ENCODE measurements at places on chromosomes 1 and 21.

DNA sequence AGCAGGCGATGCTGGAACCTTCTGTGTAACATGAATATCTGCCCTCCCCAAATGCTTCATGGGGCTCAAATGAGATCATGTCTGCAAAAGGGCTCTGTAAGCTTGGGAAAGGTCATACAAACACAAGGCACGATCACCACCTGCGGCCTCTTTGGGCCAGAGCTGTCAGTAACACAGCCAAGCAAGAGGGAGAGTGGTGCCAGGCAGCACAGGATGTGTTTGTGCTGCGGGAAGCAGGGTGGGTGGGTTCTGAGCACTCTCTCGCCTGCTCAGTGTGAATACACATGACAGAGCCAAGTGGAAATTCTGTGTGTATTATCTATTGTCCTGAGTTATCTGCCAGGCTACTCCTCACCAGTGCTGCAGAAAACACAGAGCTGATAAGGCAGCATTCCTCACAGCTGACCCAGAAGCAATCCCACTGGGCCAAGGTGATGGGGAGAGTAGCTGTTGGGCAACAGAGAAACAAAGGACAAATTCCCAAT, 101.2 kb downstream of the LAMC2 start:
- no peak for DNase-seq

- DNase-seq: no peak
These were observed 66.0 kb upstream of the NRIP1 start for GRCh38 chr21:15130751-15131150.

DNA sequence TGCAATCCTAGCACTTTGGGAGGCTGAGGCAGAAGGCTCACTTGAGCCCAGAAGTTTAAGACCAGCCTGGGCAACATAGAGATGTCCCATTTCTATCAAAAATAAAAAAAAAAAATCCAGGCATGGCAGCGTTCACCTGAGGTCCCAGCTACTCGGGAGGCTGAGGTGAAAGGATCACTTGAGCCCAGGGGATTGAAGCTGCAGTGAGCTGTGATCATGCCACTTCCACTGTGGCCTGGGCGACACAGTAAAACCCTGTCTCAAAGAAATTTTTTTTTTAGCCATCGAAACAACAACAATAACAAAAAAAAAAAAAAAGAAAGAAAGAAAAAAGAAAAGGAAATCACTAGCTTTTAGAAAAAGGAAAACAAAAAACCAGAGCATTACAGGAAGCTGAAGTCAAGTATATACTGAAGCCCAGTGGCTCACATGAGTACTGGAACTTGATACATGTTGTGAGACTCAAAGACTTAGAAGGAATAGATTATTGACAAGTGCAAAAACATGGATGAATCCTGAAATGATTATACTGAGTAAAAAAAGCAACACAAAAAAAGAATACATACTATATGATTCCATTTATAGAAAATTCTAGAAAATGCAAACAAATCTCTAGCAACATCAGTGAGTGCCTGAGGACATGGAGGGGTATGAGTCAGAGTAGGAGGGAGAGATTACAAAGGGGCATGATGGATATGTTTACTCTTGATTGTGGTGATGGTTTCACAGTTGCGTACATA, 6.1 kb upstream of the RABGAP1L start:
- DNase-seq: peak; percentile 9

DNA sequence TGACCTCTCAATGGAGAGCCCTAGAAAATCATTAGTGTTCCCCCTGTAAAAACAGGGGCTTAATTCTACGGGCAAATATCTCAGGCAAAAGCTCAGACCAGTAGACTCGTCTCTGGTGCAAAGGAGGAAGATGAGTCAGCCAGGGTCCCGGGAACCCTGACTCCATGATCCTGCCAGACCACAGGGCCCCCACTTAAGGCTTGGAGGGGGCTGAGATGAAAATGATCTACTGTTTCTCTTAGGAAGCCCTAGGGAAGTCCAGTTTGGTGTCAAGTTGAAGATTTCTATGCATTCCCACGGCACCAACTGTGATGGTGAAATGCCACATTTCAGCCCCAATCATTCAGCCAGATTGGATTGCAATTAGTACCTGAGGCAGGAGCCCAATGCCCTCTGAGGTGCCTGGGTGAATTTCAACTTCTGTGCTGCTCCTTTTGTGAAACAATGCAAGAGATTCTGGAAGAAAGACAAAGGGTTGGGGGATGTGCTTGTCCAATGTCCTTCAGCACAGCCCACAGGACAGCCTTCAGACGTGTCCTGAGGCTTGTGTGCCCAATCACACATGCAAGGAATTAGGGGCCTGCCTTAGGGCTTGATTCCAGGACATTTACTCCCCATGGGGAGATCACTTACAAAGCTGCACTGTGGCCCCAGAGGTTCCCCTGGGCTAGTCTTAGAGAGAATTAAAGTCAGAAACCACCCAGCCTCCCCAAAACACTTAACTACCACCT, 18.1 kb downstream of the NAV1 start:
- no peak for DNase-seq

DNA sequence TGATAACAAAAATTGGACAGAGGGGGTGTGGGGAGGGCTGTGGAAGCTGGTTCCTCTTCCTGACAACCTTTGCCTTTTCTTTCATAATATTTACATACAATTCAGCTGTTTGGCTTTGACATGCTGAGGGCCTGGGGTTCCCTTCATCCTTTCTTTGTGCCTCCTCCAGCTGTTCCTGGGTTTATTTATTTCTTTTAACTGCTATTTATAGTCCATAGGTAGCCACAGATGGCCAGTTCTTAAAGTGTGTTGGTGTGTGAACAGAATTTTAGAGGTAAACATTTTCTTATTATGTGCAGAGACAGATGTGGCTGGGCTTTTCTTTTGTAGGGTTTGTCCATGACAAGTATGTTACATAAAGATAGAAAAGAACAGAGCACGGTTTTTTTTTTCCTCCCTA, 34.1 kb upstream of the CNIH3 start:
- no peak for DNase-seq

DNA sequence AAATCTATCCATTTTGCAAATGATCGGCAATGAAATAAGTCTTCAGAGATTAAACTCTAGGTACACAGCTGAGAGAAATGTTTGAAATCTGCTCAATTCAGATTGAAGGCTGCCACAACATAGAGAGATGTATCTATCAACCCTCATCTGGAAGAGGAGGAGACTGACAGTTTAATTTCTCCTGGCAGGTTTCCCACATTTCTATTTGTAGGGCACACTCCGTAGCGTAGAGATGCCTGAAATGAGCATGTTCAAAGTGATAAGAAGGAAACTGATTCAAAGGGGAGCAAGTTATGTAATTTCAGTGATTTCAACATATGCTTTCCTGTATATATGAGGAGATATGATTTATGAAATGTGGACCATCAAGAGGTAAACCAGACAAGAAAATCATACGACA, 44.1 kb downstream of the NIBAN1 start:
- peak; percentile 69 for DNase-seq

- no peak for DNase-seq
These were observed 173.7 kb downstream of the ZBTB18 start for GRCh38 chr1:244224487-244225430.

DNA sequence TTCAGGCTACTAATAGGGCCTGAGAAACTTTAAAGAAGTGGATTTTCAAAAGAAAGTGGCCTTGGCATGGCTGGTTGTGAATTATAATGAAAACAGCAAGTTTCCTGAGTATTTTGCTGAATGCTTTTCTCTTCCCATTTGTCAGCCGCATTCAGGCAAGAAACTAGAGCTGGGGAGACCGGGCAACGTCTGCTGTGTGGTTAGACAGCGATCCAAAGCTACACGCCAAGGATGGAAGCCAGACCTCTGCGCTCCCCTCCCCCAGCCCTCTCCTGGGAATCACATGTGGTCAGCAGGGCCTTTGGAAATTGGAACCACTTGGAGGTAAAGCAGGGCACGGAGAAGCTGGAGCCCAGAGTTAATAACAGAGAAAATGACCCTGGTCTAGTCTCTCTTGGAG, 114.1 kb upstream of the CD34 start:
- DNase-seq: no peak

DNA sequence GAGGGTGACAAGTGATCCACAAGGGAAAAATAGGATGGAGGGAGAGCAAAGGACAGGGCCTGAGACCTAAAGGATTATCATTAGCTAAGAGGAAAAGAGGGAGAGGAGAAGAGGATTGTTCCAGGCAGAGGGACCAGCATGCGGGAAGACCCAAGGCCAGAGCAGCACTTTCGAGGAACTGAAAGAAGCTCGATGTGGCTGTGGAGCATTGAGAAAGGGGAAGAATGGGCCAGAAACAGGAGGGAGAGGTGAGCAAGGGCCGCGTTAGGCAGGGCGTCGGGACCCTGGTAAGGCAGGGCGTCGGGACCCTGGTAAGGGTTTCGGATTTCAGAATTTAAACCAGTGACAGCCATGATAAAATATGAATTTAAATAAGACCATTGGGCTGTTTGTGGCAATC, 22.8 kb upstream of the CSF1 start:
- DNase-seq: no peak

- DNase-seq: no peak
These were observed 109.0 kb downstream of the TMEM53 start for GRCh38 chr1:44565259-44565750.

- DNase-seq: no peak
These were observed 7.1 kb downstream of the ITGB2 start for GRCh38 chr21:44913425-44914175.

DNA sequence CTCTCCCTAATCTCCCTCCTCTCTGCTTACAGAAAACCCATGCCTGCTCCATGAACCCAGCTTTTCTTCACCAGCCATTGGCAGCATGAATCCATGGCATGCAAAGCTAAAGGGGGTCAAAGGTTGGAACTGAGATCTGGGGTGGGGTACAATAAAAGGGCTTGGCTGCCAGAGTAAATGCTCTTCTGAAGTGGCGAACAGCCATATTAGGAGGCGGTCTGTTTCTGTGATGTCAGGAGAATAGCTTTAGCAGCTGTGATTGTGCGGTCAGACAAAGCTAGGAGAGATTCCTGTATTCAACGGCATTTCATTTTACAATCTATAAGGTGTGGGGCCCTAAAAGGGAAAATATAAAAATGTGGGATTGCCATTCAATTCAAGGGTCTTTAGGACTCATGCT, 71.7 kb upstream of the TMPRSS2 start:
- DNase-seq: no peak

DNA sequence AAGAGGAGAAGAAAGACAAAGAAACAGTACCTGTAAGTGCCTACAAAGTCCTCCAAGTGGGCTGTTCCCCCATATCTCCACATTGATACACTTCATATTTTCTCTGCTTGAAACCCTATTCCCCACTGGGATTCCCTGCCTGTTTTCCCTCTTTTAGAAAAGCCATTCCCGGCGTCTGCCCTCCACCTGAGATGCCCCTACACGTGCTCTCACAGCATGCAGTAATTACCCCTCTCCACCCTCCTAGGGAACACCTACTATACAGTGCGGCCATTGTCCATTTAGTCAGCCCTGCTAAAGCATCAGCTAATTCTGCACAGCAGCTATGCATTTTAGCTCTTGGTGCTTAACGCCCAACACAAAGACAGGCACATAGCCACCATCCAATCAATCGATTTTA, 135.7 kb upstream of the TIAM1 start:
- no peak for DNase-seq

- DNase-seq: peak; percentile 55
These were observed 3.3 kb downstream of the B3GALT2 start for GRCh38 chr1:193183019-193183627.

- DNase-seq: no peak
These were observed 18.6 kb upstream of the TTC22 start for GRCh38 chr1:54819733-54820132.

GRCh38 chr1:12543740-12544154, 74.3 kb downstream of the DHRS3 start:
- DNase-seq: no peak

Measured in erythroblast (primary cell).